ENCODE measurements at places on chromosomes 12 and 14.

DNA sequence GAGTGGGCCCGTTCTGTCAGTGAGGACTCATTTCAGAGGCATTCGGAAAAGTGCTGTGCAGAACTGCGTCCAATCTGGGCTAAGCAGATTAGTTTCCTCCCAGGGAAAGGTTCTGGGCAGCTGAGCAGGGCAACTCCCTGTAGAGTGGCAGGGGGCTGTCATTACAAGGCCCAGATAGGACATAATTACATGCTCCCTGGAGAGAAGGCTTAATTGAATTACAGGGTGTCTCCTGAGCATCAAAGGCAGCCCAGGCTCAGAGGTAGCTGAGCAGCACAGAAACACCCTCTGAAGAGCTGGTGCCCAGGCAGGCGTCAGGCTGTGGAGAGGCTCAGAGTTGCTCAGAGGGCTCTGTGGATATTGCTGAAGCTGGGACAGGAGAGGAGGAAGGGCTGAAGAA is 36.0 kb downstream of the SLC8A3 start:
- no peak for DNase-seq

DNA sequence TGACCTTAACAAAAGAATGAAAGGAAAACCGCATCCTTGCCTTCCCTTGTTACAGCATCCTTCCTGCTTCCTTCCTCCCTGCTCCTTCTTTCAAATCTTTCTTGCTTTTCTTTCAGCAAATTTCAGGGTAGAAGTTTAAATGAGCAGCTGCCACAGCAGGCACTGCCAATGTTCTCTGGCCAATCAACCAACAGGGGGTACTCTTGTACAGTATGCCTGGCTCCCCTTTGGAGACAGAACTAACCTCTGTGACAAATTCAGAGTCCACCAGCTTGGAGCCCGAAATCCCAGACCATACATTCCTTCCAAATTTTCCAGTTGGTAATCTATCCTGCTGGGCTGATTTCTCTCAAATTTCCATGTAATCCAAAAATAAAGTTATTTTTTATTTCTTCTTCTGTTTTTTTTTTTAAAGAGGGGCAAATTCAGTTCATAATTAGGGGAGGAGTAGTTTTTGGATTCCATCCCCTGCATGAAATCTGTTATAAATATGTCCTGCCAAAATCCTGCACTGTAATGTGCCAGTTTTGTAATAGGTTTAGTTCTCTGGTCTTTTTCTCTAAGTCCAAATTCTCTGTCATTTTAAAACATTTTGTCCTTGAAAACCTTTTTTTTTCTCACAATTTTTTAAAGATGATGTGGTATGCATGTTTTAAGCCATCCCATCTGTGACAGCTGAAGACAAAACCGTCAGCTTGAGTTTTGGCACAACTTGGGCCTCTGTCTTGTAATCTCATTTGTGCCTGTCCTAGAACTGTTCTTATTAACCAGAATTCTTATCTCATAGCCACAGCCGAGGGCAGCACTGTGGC is 610.0 kb upstream of the LMO3 start:
- DNase-seq = no peak

DNA sequence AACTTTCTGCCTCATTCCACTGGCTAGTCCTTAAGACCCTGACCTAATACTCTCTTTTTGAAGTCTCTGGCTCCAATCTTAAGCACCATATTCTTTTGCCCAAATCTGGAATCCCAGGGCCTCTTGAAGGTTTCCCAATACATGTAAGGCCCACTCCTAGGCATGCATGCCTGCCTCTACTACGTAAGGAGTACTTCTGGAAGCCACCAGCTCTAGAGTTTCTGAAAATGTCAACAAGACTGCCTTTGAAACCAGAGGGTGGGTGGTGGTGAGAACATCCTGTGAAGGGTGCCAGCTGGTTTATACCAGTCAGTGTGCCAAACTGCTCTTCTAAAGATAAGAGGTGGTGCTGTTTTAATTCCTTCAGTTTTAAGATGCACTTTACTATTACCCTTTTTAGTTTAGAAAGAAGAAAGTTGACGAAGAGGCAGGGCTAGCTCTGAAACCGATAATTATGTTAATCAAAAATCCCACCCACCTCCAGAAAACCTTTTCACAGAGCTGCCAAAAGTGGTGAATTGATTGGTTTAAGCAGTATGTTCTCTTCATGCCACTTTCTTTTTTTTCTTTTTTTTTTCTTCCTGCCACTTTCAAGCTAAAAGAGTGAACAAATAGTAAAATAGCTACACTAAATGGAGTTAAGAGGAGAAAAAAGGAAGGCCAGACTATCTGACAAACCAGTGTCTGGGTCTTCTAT is 8.7 kb upstream of the WDR89 start:
- DNase-seq = no peak

DNA sequence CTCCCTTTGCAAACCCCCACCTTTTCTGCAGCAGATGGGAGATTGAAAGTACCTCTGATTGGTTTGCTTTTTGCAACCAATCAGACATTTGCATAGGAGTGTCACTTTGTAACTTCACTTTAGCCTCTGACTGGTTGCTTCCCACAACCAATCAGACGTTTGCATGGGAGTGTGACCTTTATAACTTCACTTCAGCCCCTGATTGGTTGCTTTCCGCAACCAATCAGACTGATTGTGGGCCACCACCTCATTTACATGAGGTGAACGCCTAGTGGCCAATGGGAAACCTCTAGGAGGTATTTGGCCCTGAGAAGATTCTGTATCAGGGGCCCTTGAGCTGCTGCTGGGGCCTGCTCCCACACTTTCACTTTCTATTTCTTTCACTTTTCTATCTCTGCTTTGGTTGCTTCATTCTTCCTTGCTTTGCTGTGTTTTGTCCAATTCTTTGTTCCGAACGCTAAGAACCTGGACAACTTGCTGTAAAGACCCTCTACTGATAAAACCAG is 106.0 kb upstream of the PRICKLE1 start:
- no peak for DNase-seq

GRCh38 chr14:54206516-54206915 is 190.3 kb upstream of the CDKN3 start:
- DNase-seq = no peak

DNA sequence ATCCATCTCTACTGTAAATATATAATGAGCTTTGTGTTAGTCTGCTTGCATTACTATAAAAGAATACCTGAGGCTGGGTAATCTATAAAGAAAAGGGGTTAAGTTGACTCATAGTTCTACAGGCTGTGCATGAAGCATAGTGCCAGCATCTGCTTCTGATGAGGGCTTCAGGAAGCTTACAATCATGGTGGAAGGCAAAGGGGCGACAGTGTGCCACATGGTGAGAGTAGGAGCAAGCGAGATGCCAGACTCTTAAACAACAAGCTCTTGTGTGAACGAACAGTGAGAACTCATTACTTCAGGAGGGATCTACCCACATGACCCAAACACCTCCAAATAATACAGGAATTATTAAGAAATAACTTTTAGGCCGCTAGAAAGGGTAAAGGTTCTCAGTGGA is 28.1 kb downstream of the APOBEC1 start:
- DNase-seq = no peak

DNA sequence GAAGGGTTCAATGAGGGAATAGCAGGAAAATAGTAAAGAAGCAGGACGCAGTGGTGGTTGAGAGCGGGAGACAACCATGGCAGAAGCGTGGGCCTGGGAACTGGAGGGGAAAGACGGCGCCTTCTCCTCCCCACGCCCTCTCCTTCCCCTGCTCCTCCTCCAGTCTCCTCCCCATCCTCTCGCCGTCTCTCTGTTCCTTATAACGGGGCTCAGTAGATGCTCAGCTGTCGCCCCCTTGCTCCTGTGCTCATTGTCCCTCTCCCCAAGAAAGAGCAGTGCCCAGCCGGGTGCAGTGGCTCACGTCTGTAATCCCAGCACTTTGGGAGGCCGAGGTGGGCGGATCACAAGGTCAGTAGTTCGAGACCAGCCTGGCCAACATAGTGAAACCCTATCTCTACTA is 142.0 kb downstream of the BCL11B start:
- DNase-seq = no peak

GRCh38 chr12:40511341-40511740 is 180.9 kb upstream of the CNTN1 start:
- no peak for DNase-seq

DNA sequence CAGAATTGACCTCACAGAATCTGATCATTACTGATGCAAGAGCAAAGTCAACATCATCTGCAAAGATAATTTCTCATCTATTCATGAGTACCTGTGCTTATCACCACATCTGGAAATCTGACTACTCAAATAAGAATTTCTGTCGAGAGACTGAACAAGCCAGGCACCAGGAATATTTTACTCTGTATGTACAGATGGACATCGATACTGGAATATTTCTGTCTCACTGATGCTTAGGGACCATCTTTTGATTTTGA is 105.2 kb downstream of the BICD1 start:
- DNase-seq = no peak

- peak; percentile 30 for DNase-seq
Observed at GRCh38 chr12:53344824-53345485, 8.8 kb upstream of the SP7 start.

GRCh38 chr12:52247622-52248540 is 14.8 kb downstream of the KRT7 start:
- no peak for DNase-seq

- DNase-seq = no peak
Observed at GRCh38 chr14:105863296-105864108, 337.1 kb downstream of the TMEM121 start.

DNA sequence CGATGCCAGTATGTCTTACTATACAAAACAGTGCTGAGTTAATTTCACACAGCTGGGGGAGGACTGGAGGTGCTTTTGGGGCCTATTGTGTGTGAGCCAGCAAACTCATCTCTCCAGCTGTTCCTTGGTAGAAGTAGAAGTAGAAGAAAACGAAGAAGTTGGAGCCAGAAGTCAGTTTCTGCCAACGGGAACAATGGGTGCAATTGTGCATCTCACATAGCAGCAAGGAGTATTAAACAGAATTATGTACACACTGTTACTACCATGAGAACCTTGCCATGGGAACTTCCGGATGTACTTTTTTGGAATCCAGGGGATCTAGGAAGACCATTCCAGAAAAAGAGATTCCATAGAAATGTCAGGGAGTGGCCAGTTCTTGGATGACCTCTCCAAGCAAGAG is 88.6 kb downstream of the VCPKMT start:
- no peak for DNase-seq
